HT1080 (cell line): ENCODE measurements at places on chromosomes 7 and 10. TPM values are rescaled to one million over a fixed set of nuclear protein-coding genes. Genes with fewer than 3 reads are reported as not detected.

Gene FBXL13
- total RNA-seq, result 0.20 and 0.56 TPM in 2 replicates

Gene RGR
- total RNA-seq, result not detected in 2 replicates

- no peak for DNase-seq
Measured at GRCh38 chr10:70704211-70704610, 31.9 kb downstream of the ADAMTS14 start.

GRCh38 chr10:132413226-132414205 is 16.5 kb downstream of the PWWP2B start:
- no peak for DNase-seq

- DNase-seq, result no peak
Measured at GRCh38 chr7:124171068-124171467, 138.2 kb upstream of the TMEM229A start.

DNA sequence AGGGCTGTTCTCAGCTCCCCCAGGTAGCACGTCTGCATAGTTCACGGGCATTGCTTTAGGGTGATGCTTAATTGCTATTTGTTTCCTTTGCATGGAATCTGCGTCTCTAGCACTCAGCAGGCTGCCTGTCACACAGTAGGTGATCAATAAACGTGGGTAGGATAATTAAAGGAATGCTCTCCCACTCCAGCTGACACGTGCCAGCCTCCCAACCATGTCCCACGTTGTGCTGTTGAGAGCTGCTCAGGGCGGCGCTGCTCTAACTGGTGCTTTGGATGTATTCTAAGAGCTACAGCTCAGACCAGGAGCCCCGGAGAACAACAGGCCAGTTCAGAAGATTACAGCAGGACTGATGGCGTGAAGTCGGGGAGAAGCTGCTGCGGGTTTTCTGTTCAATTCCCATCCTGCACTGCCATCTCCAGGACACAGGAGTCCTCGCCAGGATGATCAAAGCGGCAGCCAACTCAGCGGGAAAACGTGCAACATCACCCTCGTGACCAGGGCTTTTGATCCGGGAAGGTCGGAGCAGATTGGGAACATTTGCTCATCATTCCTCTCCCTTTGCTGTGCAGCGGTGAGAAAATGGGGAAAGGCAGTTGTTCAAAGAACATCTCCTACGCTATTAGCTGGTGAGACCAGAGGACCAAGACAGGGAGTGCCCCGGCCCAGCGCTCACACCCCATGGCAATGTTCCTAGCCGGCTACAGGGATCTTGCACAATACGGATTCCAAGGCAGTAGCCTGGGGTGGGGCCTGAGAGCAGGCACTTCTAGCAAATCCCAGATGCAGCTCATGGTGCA is 50.5 kb upstream of the FOXK1 start:
- peak; percentile 82 for DNase-seq

Gene NXPH1
- total RNA-seq, result not detected in 2 replicates

- DNase-seq, result no peak
Measured at GRCh38 chr10:99875473-99875872, 93.0 kb downstream of the ABCC2 start.

Gene SEMA3A
- 7.9 and 8.6 TPM in 2 replicates for total RNA-seq

DNA sequence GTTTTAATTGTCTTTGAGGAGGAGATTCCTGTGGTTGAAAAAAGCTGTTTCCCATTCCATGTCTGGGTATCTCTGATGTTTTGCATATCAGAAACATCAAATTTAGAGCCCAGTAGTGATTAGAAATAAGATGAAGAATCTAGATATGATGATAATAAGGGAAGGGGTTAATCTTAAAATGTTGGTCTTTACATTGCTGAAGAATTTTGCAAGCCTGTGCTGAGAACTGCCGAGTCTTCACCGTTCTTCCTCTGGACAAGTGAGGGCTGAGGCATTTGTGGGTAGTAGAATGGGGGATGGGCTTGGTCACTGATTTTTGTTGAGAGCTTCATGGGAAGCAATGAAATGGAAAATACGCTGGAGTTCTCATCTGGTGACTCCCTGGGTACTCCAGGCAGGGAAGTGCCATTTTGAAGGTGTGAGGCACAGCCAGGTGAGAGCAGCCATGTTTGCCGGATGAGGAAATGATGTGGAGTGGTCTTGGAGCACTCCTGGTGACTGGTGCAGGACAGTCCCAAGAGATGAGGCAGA is 10.2 kb downstream of the TCF7L2 start:
- DNase-seq, result no peak

DNA sequence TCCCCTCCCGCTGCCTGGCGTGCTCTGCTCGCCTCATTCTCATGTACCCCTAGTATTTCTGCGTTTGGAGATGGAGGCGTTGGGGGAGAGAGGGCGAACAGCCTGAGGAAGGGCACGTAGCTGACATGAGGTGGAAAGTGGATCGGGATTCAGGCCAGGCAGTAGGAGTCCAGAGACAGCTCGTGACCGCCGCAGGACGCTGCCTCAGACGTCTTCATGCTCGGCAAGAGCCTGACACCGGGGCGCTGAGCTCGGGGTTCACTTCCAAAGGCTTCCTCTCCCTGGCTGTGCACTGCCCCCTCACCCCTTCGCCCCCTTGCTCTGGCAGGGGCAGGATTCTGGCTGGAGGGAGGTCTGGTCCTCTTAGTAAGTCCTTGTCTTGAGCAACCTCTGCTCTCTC is 374.4 kb upstream of the MKI67 start:
- DNase-seq, result no peak

Gene MYL7
- not detected in 2 replicates for total RNA-seq

GRCh38 chr10:86091216-86091615 is 275.4 kb downstream of the GRID1 start:
- no peak for DNase-seq
